ENCODE measurements at places on chromosomes 7 and 10.

DNA sequence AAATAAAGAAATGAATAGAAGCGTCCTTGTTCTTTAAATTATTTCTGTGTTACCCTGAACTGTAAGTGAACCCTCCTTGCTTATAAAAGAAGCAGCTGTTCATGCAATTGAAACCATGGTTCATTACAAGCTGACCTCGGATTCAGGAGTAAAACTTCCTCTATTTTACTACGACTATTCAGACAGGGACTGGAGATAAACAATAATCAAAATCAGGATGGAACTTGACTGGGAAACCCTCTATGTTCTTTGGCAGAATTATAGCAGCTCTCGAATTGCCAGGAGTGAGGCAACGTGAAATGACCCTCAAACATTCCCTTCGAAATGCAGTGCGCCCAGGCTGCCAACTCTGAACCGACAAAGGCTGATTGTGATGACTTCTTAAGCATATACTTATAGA, 172.1 kb downstream of the CYP26A1 start:
- no peak for DNase-seq

- no peak for DNase-seq
Observed at GRCh38 chr10:48786606-48787282, 102.1 kb downstream of the WDFY4 start.

DNA sequence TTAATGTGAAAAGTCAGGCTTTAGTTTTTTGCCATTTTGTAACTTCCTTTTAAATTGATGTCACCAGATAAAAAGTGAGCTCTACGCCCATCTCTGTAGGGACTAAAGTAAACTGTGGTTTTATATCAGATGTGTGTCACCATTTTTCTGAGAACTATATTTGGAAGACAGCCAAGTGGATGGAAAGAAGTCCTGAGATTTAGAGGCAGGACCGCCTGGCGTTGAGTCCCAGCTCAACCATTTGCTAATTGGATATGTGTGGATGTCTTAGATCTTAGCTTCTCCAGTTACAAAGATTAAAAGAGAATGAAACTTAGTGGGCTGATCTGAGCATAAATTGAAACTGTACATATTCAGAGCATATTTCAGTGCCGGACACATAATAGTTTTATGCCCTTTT, 691.6 kb upstream of the CELF2 start:
- DNase-seq = no peak

DNA sequence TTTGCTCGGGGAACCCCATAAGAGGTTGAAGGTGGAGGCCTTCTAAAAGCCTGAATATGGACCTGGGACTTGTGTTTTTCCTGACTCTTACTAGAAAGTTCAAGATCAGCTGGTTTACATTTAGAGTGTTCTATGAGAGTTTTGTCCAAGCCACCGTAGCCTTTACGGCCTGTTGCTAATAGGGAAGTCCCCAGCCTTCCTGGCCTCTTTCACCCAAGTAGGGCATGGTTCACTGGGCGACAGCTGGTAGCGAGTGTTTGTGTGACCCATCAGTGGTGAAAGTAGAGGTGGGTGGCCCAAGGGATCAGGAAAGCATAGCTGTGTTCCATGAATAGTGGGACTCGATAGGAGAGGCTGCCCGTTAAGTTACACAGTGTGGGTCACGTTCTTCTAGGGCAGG, 60.1 kb downstream of the RABGEF1 start:
- no peak for DNase-seq

DNA sequence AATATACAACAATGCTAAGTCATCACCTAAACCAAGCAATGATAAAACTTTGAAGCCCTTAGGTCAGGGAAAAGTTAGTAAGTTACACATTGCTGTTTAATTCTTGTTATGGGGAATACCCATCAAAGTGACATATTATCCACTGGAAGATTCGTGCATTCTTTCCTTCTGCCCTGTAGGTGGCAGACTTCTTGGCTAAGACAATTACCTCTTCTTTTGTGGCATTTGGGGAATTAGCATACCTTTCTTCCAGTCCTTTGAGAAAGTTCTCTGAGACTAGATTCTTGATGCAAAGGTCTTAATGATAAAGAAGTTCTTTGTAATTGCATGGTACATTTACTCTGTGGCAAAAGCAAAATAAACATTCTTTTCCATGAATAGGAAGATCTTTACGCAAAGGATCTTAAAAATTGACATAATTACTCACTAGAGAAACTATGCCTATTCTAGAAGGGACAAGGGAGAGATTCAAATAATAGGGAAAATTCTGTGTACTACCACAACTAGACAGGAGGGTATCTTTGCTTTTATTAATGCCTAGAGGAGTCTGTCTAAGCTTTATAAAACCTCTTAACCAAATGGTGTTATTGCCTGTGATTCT, 395.9 kb downstream of the GRM8 start:
- no peak for DNase-seq

DNA sequence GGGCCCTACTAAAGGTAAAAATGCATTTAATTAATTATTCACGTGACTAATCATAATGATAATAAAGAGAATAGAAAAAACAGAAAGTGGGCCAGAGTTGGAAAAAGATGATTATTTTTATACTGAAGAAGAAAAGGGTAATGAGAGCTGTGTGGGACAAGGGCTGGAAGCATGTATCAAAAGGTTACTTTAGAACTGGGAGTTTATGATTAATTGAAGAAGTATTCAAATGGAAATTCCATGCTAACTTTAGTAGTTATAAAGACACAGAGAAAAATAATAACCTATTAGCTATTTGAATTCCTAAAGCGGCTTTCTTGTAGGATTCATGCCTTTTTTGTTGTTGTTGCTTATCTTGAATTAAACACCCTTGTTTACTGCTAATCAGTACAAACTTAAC, 49.9 kb downstream of the MKX start:
- no peak for DNase-seq

- no peak for DNase-seq
Observed at GRCh38 chr10:76218035-76218434, 786.6 kb downstream of the LRMDA start.
